ENCODE measurements at places on chromosomes 16 and 17.

GRCh38 chr17:42893359-42893758, 7.2 kb upstream of the G6PC1 start:
- DNase-seq = no peak

DNA sequence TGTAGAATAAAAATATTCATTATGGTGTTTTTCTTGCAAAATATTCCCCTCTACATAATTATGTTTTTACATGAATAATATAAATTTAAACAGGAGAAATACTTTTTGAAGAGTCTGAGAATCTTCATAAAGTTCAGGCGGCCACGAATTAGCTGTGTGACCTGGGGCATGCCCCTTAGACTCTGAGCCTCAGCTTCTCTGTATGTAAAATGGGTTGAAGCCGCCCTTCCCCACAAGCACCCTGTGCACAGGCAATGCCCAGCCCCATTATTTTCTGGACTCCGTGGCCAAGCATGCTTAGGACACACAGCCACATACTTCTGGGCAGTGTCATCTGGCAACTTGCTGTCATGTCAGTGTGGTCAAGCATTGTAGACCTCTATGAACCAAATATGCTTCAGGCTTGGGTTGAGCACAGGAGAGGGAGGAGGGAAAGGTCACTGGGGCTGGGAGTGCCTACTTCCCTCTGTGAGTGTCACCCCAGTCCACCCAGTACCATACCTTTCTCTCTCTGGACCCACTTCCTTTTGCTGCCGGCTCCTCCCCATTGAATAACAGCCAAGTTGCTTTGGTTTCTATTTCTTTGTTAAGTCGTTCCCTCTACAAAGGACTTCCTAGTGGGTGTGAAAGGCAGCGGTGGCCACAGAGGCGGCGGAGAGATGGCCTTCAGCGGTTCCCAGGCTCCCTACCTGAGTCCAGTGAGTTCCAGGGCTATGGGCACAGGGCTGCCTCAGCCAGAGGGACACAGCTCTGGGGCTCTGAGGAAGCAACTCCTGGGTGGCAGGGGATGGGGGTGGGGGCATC, at the start of gene LGALS9:
Gene LGALS9, plus strand, starts transcription at position 582 of the 804 bp plus-strand sequence. Its CDS starts 78 bp downstream, at position 660.
- DNase-seq = peak; percentile 44

DNA sequence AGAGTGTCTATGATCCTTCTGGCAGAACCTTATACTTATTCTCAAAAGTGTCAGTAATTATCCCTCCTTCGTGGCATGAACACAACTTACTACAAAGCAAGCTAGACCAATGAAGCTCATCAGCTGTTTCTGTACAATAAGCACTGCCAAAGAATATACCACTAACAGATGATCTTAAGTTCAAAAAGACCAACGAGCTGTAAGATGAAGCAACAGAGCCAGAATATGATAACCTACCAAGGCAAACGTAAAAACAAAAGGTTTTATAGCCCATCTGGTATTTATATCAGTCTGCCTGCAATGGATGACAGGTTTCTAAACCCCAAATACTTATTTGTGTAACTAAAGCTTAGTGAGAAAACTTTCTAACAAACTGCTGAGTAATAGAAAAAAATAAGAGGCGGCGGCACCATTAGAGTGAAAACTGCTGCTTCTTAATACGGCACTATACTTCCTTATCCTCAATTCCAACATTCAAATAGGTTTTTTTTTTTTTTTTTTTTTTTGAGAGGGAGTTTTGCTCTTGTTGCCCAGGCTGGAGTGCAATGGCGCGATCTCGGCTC, 22.1 kb downstream of the NME2 start:
- no peak for DNase-seq

- no peak for DNase-seq
Measured at GRCh38 chr16:23375643-23376042, 73.5 kb downstream of the SCNN1B start.

- no peak for DNase-seq
Measured at GRCh38 chr16:48413272-48413671, 28.1 kb upstream of the SIAH1 start.

DNA sequence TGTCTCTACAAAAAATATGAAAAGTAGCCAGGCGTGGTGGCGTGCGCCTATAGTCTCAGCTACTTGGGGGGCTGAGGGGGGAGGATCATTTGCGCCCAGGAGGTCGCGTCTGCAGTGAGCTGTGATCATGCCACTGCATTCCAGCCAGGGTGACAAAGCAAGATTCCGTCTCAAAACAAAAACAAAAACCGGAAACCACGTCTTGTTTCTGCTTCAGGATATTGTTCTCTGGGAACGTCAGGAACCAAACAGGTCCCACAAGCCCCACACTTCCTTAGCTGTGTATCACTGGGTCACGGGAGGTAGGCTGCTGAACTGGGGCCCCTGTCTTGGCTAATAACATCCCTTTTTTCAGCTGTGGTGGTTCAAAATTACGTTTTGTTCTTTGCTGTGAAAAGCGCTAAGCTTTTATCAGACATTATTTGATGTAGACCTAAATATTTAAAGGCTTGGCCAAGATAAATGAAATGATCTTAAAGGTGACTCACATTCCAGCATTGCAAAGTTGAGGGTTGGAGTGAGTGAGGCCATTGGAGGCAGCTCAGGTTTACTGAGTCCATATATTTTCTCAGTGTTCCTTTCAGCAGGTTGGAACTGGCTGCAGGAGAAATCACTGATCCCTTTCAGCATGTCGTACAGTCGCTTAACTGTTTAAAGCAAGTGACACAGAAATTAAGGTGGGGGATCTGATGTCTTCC, 16.4 kb upstream of the SEC14L1 start:
- DNase-seq = no peak

GRCh38 chr16:85616607-85617321, 3.6 kb downstream of the GSE1 start:
- DNase-seq = no peak

DNA sequence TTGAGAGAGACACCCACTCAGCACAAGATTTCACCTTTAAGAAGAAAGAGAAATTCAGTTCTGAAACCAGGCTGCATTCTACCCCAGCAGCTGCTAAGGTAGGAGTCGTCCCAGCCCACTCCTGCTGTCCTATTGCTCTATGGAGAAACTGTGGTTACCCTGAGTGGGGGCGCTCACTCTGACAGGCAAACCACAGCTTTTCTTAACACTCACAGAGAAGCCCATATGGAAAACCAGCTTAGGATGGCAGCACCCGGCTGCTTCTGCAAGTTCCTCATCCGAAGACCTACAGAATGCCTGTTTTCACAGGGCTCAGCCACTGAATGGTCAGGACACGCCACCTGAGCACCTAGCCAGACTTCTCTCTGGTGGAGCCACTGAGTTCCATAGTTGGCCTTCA, 7.5 kb downstream of the ATP5PD start:
- DNase-seq = no peak

- no peak for DNase-seq
Measured at GRCh38 chr16:72313903-72314302, 141.9 kb upstream of the PMFBP1 start.

DNA sequence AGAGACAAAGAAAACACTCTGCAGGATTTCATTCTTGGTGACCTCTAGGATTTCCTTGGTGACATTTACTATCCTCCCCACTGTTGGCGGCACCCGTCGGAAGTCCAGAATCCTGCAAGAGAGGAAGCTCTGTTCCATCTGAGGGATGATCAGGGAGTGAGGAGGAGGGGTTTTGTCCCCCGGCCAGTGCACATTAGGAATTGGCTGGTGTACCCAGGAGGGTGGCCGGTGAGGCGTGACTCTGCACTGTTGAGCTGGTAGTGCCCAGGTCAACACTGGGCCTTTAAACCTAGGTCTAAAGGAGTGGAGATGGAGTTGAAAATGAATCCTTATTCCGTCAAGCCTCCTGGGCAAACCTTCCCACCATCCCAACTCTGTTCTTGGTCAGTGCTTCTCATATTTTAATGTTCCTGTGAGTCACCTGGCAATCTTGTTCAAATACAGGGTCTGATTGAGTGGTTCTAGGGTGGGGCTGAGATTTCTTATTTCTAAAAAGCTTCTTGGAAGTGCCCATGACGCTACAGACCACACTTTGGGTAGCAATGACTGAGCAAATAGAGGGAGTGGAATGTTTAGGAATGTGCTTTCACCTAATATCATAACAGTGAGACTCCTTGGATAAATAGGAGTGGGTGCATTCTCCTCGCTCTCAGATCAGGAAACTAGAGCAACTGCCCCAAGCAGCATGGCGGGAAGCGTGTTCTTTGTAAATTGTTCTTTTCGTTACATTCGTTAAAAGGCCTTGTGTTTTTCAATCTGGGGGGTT, 30.7 kb downstream of the PRKAR1A start:
- no peak for DNase-seq

- no peak for DNase-seq
Measured at GRCh38 chr17:36198831-36199465, 2.4 kb upstream of the CCL3L1 start.

GRCh38 chr17:37051833-37052232, 103.1 kb downstream of the AATF start:
- DNase-seq = no peak

GRCh38 chr16:4157376-4157825, 41.2 kb upstream of the ADCY9 start:
- no peak for DNase-seq
